ENCODE measurements at places on chromosomes 16 and 17.

DNA sequence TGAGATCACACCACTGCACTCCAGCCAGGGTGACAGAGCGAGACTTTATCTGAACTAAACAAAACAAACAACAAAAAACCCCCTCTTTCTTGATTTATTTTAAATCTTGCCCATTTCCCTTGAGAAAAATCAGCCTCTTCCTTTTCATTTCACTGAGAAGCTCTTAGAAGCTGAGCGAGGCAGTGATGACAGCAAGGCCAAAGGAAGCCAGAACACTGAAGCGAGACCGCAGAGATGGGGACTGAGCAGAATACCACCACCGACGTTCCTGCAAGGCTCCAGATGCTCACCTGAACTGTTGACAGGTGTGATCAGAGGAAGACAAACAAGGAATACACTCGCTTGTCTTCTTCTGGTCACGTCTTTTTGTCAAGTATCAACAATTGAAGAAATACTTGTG, 30.5 kb upstream of the IRF8 start:
- DNase-seq, result no peak

GRCh38 chr16:79897453-79898146, 297.1 kb upstream of the MAF start:
- no peak for DNase-seq

- no peak for DNase-seq
Observed at GRCh38 chr17:49980703-49981197, 11.8 kb downstream of the DLX4 start.

- DNase-seq, result no peak
Observed at GRCh38 chr17:17088086-17088485, 45.8 kb downstream of the MPRIP start.

GRCh38 chr16:2437032-2437790, 8.0 kb downstream of the CCNF start:
- DNase-seq, result no peak
